ENCODE measurements at places on chromosomes 2 and 18.

GRCh38 chr2:199883474-199884212, 27.4 kb upstream of the C2orf69 start:
- DNase-seq: peak; percentile 8

DNA sequence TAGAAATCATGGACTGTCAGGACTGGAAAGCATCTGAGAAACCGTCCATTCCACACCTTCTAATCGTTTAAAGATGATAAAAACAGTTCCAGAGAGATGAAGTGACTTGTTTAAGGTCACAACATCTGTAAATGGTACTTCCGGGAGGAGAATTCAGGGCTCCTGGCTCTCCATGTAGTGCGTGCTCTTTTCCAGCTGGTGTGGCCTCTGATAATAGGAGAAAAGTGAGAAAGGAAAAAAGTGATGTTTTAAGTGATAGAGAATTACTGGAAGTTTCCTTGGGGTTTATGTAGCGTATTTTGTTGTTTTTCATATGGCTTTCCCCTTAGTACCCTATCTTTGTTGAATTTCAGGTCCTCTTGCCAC, 663 bp downstream of the C2orf49 start:
- no peak for DNase-seq

- no peak for DNase-seq
Observed at GRCh38 chr2:147679955-147680531, 164.8 kb upstream of the ACVR2A start.

DNA sequence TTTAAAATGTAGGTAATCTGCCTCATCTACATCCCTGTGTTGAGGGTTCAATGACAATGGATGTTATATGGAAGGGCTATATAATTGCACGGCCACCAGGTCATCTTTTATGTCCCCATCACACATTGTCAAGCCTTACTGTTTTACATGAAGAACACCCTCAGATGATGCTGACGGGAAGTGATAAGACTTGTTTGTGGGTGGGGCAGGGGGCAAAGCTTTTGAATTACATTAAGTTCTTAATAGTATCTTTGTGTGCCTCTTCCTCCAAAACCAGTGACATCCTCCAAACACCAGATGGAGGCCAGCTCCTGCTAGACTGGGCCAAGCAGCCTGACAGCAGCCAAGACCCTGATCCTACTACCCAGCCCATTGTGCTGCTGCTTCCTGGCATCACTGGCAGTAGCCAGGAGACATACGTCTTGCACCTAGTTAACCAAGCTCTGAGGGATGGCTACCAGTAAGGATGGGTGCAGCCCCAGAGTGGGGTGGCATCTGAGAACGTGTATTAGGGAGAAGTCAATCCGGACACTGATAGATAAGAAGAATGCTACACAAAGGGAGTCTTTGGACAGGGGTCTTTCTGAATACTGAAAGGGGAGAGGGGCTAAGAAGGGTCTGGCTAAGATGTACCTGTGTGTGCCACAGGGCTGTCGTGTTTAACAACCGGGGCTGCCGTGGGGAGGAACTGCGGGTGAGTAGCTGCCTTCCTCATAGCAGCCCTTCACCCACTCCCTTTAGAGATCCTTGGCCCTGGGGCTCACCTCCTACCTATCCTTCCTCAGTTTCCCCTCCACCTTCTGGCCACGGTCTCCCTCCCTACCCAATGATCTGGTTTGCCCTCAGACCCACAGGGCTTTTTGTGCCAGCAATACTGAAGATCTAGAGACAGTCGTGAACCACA, 5.3 kb downstream of the ABHD1 start:
- DNase-seq: no peak

DNA sequence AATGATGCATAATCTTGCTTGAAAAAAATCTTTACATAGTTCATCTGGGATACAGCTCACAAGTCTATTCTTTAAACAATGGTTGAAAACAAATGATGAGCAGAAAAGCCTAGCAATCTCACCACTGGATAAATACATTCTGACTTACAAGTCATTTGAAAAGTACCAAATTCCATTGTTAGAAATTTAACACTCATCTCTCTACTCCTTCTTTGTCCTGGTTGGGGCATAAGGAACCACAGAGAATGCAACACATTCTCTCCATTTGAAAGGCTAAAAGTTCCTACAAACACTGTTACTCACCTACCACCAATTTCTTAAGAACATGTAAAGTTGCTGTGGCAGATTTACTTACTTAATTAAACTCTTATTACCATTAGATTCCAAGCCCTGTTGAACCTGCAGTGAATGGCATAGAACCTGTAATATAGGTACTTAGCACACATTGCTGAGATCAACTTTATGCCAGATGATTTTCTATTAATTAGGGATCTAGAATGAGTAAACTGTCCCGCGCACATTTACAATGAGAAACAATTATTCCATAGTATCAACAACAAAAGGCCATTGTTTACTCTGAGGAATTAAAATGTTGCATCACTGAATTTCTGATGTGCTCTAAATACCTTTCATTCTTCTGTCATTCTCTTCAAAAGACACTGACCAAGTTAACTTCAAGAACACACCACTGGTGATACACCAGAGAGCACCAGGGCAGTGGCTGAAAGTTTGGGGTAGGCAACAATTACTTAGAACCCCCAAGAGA, 69.6 kb downstream of the CABYR start:
- DNase-seq: peak; percentile 3

GRCh38 chr2:120732506-120733237, 3.0 kb upstream of the GLI2 start:
- no peak for DNase-seq

DNA sequence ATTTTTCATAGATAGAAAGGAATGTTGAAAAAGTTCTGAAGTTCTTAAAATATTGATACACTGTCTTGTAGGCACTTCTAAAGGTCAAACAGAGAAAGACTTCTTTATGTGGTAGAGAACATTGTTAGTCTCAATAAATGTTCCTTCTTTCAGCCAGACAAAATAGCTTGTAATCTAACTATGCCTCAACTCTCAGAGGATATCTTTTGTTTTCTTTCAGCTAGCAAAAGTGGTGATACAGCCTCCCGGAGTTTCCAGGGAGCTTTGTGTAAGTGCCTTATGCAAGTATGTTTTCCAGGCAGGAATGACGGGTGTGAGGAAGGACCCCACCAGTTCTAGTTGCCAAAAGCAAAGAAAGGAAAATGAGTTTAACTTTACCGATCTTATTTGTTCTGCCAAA, 452.1 kb upstream of the ST6GAL2 start:
- DNase-seq: no peak

DNA sequence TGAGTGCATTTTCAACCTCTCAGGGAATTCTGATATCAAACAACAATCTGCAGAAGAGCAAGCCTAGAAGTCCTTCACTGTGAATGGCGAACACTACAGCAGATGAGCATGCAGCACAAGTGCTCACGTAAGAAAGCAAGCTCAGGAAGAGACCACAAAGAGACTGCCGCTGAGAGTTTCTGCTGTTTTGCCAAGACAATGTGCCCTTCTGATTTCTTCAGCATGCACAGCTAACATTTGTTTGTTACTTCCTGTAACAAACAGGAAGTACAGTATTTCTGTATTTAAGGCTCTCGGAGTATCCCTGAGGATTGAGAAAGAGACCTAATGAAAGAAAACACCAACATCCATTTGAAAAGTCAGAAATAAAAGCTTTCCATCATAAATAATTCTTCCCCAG, 45.9 kb downstream of the MBOAT2 start:
- no peak for DNase-seq

- DNase-seq: no peak
Observed at GRCh38 chr2:189024901-189025618, 50.9 kb downstream of the COL3A1 start.

DNA sequence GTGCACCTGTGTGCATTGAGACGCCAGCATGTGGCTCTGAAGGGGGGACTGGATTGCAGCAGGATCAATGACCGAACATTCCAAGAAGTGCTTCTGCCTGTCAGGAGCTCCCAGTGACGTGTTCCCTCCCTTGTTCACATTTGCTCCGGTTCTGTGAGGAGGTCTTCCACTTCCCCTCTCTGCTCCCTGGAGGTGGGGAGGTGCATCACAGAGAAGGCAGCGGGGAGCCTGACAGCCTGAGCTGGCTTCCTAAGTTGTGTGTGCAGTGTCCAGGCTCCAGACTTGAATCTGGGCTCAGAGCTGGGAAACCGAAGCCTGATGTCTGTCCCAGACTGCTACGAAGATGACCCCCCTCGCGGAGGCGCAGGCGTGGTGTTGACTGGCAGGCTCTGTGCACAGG, 171.0 kb downstream of the KLHL29 start:
- no peak for DNase-seq

GRCh38 chr2:220877491-220877890, 694.6 kb downstream of the EPHA4 start:
- DNase-seq: no peak

GRCh38 chr2:199975273-199975895, 20.0 kb downstream of the MAIP1 start:
- no peak for DNase-seq

DNA sequence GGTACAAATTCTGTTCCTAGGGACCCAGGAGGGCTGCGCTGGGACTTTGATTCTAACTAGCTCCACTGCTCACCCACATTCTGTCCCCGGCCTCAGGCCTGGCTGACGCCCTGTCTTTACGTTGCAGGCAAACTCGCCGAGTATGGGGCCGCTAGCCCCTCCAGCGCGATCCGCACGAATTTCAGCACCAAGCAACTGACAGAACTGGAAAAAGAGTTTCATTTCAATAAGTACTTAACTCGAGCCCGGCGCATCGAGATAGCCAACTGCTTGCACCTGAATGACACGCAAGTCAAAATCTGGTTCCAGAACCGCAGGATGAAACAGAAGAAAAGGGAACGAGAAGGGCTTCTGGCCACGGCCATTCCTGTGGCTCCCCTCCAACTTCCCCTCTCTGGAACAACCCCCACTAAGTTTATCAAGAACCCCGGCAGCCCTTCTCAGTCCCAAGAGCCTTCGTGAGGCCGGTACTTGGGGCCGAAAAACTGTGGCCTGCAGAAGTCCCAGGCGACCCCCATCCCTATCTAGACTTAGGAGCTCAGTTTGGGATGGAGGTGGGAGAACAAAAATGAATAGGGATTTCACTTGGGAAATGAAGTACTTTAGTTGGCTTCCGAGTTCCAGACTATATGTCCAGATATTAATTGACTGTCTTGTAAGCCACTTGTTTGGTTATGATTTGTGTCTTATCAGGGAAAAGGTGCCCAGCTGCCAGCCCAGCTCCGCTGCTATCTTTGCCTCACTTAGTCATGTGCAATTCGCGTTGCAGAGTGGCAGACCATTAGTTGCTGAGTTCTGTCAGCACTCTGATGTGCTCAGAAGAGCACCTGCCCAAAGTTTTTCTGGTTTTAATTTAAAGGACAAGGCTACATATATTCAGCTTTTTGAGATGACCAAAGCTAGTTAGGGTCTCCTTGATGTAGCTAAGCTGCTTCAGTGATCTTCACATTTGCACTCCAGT, 1.5 kb downstream of the HOXD1 start:
- DNase-seq: no peak

DNA sequence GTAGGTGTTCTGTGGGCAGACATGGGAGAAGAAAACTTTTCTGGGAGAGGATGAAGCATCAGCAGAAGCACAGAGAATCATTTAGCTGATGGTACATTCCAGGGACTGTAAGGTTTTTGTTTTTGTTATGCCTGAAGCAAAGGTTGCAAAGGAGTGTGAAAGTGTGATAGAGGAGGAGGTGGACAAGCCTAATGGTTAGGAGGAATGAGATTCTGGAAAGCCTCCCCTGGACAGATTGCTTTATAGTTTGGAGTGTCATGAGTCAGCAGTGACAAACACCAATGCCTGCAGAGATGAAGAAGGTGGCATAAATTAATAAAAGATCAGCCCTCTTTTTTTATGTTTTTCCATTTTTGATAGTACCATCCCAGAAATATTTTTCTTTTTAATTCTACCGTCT, 171.6 kb upstream of the BOD1L2 start:
- DNase-seq: no peak

DNA sequence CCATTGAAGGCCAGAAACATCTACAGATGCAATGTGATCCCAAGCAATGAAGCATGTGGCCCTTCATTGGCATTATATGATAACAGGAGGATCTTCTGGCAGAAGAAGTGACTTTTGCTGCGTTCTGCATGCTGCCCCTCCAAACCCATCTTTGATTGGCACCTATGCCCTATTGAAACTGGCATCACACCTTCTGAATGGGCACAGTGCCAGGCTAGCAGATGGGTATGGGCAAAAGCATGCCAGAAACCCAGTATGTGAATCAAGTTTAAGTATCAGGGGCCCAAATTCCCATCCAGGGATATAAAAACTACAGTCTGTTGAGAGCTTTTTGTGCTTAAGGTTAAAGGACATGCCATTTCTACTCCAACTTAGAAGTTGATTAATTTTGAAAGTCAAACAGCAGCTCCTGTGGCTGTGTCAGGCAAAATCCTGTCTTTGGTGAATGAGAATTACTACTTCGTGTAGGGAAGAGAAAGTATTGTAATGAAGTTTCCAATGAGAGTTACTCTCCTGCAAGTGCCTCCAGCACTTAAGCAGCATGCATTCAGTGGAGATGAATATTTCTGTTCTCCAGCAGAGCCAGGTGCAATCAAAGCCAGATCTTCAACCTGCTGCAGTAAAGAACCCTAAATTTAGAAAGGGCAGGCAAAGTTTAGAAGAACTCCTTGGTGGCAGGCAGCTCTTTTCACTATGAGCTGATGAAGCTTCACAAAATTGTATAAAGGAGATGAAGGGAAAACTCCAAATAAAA, 8.6 kb downstream of the VRK2 start:
- no peak for DNase-seq

DNA sequence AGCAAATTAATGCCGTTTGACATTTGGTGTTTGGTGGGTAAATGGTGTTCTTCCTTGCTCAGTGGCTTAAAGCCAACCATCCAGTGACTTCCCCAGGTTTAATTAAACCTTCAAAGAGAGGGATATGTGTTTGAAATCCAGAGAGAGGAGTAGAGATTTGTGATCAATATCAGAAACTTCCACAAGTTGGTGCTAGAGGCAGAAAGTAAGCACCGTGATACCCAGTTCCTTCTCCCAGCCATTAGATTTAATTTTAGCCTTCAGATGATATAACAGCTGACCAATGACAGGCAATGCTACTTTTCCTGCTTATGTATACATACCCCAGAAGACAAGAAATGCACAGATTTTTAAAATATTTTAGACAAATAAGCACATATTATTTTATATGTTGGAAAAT, 398.5 kb downstream of the CDH2 start:
- DNase-seq: peak; percentile 37

DNA sequence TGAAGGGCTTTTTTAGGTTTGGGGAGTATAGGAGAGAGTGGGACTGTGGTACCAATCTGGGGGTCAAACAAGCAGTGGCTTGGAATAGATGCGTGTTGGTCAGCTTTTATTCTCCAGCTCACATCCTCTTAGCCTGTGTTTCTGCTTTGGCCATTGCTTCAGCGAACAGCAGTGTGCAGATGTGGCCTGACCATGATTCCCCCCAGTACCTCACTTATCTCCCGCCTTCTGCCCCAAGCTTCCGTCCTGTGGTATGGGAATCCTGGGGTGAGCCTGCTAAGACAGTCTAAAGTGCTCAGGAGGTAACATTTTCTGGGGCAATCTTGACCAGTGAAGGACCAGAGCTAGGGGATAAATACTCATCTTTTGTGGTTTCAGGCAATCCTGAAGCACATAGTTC, 84.9 kb upstream of the TNP1 start:
- no peak for DNase-seq

GRCh38 chr2:172586245-172586891, 30.5 kb downstream of the PDK1 start:
- DNase-seq: no peak

- no peak for DNase-seq
Observed at GRCh38 chr2:30764021-30764800, 43.0 kb downstream of the CAPN13 start.

Data from HT1080 (cell line).